ENCODE measurements at places on chromosomes 2 and 18.

DNA sequence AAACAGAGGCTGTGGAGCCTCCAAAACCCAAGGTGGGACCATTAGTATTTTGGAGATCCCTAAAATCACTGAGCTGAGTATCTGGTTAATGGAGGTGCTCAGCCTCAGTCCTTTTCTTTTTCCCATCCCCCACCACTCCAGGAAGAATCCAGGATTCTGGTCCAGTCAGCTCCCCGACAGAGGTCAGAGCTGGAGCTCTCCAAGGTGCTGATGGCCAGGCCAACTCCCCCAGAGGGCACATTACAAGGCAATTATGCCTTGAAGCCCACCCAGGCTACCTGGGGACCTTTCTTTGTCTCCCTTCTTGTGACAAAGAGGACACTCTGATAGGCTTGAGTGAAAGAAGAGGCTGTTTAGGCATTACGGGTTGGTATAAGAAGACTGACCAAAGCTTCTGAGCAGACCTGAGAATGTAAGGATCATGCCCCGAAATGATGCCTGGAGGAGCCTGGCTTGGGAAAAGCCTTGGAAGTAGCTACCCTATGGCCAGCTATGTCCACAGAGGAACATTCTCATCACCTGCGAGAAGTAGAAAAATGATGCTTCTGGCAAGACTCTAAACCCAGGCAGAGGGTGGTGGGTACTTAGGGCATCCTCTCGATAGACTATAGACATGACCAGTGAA lies 102.5 kb upstream of the LDAH start:
- no peak for DNase-seq

DNA sequence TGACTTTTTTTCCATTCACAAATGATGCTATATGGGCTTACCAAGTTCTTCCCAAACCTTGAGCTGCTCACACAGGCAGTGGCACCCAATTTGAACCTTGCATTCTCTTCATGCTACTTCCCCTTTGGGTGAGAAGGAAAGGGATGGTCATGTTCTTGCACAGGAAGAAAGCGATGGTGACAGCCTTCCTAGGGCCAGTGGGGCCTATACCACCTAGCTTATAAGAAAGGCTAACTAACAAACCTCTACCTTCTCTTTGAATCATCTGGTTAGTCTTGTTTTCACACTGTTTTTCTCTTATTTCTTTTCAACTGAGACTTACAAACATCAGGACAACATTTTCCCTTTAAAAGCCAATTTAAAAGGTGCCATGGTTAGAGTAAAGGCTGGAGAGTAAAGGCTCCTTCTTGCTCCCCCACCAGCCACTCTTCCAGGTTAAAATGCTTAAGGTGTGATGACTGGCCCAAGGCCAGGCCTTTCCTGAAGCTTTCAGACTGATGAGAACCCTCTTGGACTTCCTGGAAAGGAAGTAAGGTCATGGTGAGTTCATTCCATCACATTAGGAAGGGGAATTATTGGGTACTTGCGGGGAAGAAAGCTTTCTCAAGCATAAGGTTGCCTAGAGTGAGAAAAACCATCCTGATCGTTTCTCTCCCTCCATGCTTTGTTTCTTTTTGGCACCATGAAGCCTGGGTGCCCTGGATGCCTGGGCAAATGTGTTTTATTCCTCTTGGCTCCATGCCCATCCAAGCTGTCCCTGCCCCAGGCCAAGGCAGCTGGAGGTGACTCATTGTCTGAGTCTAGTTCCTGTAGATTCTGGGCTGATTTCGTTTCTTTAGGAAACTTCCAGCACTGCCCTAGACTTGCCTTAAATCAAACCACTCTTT lies 41.4 kb upstream of the ITGB6 start:
- DNase-seq = no peak

- DNase-seq = no peak
Observed at GRCh38 chr2:130327703-130328527, 14.8 kb upstream of the IMP4 start.

GRCh38 chr2:200523158-200523557 lies 2.8 kb upstream of the SGO2 start:
- DNase-seq = no peak

DNA sequence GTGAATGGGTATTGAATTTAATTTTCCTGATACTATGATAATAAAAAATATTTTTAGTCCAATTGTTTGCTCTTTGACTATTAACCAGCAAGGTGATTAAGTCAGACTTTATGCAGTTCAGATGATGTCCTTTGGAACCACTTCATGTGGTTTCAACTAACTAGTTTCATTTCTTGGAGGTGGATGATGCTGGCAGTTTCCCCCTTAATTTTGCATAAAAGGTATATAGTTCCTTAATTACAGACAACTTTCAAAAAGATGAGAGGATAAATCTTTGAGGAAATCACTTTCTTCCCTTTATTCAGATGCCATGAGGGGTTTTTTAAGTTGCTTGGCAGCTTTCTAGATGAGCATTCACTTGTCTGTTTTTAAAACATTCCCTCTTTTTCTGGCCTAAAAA lies 223.1 kb downstream of the PHLPP1 start:
- peak; percentile 16 for DNase-seq

DNA sequence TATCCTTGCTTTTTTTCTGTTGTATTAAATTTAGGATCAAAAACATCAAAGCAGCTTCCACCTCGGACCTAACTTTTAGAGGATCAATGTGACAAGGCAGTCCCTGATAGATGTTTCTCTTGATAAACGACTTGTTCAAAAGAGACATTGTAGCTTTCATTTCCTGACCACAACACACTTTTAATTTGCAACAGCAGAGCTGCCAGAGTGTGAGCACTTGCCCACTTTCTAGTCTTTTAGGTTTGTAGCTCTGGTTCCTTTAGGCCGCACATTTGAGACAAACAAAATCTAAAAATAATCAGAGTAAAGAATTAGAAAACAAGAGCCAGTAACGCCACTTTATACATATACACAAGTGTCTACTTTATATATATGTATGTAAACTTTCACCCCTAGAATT lies 3.1 kb downstream of the FIGN start:
- no peak for DNase-seq

GRCh38 chr2:34724107-34724506 lies 1125.0 kb upstream of the FAM98A start:
- DNase-seq = no peak

DNA sequence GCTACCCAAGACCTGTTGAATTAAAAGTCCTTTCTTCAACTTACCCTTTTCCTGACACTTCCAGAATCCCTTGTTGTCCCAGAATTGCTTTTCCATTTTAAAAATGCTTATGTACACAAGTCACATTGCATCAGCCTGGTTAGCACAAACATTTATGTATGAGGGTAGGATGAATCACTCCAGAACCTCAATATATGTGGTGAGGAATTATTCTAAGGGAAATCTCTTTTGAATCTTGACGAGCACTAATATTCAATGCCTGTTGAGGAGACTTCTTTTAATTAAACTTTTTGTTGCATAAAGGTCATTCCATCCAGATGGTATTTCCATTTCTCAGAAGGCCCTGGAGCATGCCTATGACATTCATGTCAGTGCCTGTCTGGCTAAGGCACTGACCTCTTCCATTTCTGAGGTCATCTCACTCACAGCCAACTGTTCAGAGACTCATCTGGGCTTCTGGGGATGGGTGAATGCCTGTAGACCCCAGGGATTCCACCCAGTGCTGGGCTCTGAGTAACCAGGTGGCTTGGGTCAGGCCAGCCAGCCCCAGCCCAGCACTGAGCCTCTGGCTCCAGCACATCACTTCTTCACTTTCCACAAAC lies 28.2 kb downstream of the ACMSD start:
- DNase-seq = no peak

DNA sequence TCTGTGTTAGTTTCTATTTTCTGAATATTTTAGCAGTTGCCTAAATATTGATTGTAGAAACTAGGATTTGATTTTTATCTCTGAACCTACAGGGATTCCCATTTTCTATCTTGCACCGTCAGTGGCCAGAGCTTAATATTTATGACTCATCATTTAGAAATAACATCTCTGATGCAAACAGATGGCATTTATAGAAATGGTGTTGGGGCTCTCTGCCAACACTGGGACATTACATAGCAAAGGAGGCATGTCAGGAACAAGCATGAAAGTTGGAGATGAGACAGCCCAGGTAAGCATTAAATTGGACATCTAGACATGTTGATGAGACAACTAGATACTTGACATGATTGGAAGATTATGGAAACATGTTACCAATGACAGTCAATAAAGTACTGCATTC lies 165.3 kb upstream of the SYT4 start:
- no peak for DNase-seq

DNA sequence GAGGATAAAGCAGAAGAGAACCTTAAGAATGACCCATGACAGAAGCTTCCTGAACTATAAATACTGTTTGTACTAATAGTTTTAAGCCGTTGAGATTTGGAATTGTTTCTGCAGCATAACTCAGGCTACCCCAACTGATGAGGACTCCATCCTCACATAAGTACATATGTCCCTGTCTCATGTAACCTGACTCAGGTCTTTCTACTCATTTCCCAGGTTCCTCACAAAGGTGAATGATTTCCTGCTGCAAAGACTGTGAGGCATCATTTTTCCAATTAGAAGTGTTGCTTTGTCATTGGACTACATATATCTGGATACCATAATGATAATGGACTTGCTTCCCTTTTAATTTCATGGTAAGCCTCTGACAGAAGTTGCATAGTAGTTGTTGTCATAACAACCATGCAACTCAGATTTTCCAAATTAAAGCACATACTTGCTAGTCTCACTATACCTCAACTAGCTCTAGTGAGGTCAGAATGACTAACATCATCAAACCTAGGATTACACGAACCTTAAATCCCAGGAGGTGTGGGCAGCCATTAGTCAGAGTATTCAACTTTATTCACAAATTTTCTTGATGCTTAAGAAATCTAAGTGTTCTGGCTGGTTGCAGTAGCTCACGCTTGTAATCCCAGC lies 38.0 kb upstream of the NEDD4L start:
- no peak for DNase-seq

GRCh38 chr2:224359569-224359968 lies 42.3 kb downstream of the FAM124B start:
- DNase-seq = peak; percentile 14

GRCh38 chr18:36776650-36777049 lies 52.2 kb downstream of the TPGS2 start:
- no peak for DNase-seq

DNA sequence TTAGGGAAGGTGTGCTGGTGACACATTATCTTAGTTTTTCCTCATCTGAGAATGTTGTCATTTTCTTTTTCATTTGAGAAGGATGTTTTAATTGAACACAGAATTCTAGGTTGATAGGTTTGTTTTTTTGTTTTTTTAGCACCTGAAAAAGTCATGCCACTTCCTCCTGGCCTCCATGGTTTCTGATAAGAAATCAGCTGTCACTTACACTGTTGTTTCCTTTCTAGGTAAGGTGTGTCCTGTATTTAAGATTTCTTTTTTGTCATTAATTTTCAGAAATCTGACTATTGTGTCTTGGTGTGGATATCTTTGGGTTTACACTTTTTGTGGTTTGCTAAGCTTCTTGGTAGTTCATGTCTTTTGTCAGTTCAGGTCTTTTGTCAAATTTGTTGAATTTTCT lies 99.3 kb downstream of the ROCK1 start:
- DNase-seq = no peak

- DNase-seq = no peak
Observed at GRCh38 chr18:58887613-58887963, 22.9 kb downstream of the ZNF532 start.

- DNase-seq = no peak
Observed at GRCh38 chr18:63067939-63068338, 251.6 kb downstream of the BCL2 start.

GRCh38 chr2:42959234-42960001 lies 167.0 kb upstream of the HAAO start:
- no peak for DNase-seq

- no peak for DNase-seq
Observed at GRCh38 chr2:231699006-231699405, 9.3 kb upstream of the PTMA start.

- no peak for DNase-seq
Observed at GRCh38 chr2:148512501-148512900, 132.1 kb upstream of the EPC2 start.

- DNase-seq = no peak
Observed at GRCh38 chr18:34650121-34650545, 60.0 kb upstream of the DTNA start.

DNA sequence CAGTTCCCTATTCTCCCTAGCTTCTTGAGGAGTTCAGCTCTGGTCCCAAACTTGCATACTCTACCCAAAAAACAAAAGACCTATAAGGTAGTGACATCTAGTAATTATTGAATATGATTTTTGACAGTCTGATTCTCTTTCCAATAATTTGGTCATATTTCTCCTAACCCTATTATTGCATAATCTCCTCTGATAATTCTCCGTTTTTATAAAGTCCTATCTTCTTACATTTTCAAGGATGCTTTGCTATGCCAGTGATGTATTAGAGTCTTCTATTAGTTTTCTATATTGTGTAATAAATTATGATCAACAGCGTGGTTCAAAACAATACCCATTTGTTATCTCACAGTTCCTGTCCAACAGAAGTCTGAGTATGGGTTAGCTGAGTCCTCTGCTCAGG lies 426.3 kb downstream of the BCL11A start:
- DNase-seq = no peak

DNA sequence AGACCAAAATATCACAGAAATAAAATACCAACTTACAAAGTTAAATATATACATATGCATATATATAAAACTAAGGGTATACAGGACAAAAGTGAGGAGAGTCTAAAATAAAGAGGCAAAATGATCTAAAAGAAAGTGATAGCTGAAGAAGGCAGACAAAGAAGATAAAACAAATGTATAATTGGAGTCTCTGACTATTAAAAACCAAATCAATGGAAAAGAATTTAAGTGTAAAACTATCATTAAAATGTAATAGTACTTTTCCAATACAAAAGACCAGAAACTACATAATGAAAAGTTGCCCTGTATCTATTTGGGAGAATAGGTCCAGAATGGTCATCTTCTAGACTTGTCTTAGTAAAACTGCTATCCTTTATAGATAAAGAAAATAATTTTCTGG lies 267.4 kb upstream of the KLHL14 start:
- no peak for DNase-seq

GRCh38 chr2:19337202-19337601 lies 21.2 kb downstream of the OSR1 start:
- no peak for DNase-seq

DNA sequence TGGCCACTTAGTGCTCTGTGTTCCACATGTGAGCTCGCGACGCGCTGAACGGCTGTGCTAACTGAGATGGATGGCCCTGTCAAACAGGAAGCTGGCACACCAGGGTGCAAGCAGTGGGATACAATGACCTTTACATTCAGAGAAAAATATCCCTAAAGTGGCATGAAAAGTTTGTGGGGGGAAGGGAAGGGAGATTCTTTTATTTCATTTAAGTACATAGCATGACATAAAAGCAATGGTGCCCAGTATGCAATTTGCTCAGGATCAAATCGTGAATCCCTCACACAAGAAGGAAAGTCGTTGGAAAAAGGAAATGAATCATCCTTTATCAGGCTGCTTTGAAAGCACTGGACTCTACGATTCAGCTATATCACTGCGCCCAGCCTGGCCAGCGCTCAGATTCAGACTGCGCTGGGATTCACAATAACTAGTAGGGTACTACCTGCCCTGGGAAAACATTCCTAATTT lies 26.0 kb downstream of the SATB2 start:
- no peak for DNase-seq

- DNase-seq = no peak
Observed at GRCh38 chr2:192729369-192729768, 534.6 kb upstream of the TMEFF2 start.

All from GM19239 (cell line).